NCI-H345 (cell line): ENCODE measurements at places on chromosomes 7 and 10.

- no peak for DNase-seq
These were observed 193.8 kb downstream of the THSD7A start for GRCh38 chr7:11638011-11638774.

DNA sequence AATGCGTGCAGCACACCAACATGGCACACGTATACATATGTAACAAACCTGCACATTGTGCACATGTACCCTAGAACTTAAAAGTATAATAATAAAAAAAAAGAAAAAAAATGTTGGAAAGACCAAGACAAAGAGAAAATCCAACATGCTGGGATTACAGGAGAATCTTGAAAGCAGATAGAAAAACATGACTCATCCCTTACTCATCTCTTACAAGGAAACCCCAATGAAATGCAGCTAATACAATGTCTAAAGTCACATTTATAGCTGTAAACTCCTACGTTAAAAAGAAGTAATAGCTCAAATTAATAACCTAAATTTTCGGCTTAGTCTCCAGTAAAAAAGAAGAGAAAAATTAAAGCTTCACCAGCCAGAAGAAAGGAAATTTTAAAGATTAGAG, 47.5 kb upstream of the DGKB start:
- DNase-seq, result no peak

DNA sequence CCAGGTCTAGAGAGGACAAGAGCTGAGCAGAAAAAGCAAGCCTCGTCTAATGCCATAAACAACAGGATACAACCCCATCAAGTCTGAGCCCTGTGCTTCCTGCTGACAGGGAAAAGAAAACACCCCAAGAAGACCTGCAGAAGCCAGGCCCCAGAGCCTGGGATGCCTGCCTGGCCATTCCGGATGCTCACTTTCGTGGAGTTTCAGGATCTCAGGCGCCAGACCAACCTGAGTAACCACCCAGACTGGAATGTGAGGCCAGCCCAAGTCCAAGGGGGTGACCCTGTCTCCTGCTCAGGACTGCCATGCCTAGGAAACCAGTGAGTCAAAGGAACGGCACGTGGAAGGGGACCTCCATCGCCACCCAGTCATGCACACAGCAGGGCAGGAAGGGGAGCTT, 74.3 kb downstream of the PLXNA4 start:
- DNase-seq, result no peak

DNA sequence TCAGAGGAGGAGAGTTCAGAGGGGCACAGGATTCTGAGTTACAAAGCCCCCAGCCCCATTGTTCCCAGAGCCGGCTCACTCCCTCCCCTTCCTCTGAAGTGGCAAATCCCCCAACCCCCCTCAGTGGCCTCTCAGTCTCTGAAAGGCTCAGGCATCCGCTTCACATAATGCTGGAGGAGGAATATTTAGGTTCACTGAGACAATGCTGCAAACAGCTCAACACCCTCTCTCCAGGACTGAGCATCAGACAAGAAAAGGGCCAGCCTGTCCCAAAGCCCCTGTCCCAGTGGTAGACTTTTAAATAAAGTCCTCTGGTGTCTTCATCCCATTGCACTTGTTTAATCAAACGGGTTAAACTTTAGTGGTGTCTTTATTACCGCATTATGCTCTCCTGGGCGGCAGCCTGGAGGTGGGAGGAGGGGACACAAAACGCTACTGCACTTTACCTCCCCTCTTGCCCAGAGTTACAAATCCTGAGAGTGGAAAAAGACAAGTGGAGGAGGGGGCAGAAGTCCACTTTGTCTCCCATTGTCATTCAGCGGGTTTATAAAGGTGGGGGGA, 257.9 kb downstream of the FGFR2 start:
- DNase-seq, result no peak

DNA sequence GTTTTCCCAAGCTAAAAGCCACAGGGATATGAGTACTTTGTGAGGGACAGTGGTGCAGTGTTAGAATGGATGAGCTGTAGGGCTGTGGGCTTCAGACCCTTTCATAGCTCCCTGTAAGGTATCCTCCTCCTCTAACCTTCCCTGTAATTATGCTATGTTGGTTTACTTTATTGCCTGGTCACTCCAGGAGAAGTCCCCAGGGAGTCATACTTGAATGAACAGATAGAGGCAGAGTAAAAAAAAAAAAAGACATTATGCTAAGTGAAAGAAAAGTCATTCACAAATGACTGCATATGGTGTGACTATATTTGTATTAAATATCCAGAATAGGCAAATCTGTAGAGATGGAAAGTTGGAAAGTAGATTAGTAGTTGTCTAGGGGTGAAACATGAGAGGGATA, 434.4 kb downstream of the AUTS2 start:
- peak; percentile 42 for DNase-seq

DNA sequence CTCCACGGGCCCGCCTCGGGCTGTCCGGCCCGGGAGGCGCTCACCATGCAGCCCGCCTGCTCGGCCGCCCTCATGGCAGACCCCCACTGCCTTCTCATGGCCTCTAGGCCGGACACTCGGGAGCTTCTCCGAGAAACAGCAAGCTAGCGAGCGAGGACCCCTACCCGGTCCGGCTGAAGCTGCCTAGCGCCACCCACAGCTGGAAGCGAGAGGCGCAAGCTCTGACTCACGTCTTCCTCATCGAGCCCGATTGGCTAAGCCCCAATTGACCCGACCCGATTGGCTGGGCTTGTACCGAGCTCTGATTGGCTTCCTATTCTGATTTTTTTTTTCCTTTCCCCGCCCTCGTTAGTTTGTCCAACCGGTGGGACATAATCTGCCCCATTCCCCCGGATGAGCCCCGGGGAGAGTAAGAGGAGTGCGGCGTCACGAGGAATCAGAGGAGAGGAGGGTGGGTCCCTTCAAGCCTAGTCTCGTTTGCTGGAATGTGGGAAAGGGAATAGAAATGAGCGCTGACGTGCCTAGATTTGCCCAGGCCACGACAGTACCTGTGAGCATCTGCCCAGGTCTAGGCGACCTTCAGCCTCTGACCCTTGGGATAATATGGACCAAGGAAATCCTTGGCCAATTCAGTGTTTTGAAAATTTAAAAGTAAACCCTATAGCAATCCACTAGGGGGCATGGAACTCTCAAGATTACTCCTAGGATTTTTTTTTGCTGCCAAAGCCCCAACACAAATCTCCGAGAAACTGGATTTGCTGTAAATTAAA, at the start of gene TYSND1:
Gene TYSND1 (minus strand): TSS at position 212 of the 770 bp plus-strand sequence. CDS start 114 bp downstream, at position 98.
- DNase-seq, result peak; percentile 97

- DNase-seq, result peak; percentile 96
These were observed 196.8 kb downstream of the SKAP2 start for GRCh38 chr7:26667514-26668133.

- no peak for DNase-seq
These were observed 25.7 kb downstream of the COBL start for GRCh38 chr7:51290702-51291540.

- no peak for DNase-seq
These were observed 72.4 kb upstream of the CHST15 start for GRCh38 chr10:124165827-124166226.

DNA sequence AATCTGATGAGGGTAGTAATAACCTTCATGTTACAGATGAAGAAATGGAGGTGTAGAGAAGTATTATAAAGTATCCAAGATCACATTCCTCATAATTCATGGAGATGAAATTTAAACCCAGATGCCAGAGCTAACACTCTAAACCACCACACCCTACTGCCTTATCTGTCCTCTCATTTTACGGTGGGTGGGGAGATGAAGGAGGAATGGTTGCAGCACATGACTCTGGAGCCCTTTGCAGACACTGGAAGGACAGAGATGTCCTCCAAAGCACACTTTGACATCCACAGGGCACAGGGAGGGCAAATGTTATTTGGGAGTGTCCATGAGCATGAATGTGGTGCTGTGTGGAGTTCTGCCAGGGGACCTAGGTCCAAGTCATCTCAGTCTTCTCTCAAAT, 1.1 kb downstream of the PLEKHS1 start:
- no peak for DNase-seq

- DNase-seq, result no peak
These were observed 668.2 kb downstream of the KCNMA1 start for GRCh38 chr10:76969366-76969948.

- DNase-seq, result no peak
These were observed 19.0 kb upstream of the AGMO start for GRCh38 chr7:15580604-15581351.

- no peak for DNase-seq
These were observed 6.9 kb upstream of the SH2D4B start for GRCh38 chr10:80530816-80531215.

DNA sequence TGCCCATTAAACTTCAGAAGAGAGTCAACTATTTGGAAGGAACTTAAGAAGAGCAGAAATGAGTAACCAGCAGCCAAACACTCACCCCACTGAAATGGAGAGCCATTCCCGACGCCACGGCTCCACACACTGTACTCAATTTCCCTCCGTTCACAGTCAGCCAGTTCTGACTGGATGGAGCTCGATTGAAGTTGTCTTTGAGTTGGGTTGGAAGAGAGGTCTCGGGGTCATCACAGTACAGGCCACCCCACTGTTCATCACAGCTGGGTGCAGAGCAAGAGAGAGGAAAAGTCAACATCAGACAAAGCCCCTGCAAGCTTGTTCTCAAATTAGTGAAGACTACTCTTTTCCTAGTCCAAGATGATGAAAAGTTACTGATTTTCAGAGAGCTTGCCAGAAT, 75.9 kb upstream of the SLC26A5 start:
- DNase-seq, result no peak

- no peak for DNase-seq
These were observed 672.0 kb upstream of the FOXK1 start for GRCh38 chr7:4010061-4010605.

DNA sequence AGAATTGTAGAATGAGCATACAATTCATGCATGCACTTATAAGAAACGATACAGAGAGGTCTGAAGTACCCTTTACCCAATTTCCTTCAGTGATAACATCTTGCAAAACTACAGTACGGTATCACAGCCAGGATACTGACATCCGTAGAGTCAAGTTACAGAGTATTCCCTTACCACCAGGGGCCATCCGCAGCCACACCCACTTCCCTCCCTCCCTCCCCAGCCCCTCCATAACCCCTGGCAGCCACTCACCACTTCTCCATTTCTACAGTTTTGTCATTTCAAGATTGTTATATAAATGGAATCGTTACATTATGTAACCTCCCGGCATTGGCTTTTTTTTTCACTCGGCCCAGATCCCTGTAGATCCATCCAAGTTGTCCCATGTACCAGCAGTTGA, 113.6 kb upstream of the RET start:
- no peak for DNase-seq

DNA sequence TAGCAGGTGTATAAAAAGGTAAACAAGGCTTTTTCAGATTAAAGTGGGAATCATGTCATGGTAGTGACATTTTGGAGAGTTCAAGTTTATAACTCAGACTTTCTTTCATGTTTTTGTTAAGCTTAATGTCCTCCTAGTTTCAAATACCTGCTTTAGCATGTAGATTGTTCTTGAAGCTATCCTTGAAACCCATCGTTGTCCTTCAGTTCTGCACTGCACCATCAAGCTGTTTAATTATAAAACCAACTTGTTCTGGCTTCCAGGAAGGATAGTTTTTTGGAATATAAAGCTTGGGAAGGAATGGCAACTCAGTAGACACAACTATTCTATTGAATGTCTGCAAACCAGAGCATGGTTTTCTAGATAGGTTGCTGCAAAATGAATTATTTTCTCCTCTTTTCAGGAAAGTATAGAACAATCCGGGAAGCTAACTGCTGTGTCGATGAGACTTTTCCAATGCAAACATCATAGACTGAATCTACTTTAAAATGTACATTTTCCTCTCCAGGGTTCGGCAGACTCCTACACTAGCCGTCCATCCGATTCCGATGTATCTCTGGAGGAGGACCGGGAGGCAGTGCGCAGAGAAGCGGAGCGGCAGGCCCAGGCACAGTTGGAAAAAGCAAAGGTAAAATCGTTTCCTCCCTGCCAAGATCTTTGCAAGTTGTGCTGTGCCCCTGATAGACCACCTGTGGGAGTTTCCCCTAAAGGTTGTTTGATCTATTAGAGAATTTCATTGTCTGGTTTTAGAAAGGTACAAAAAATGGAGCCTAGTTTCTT, 249.8 kb downstream of the NSUN6 start:
- no peak for DNase-seq
